ENCODE measurements at places on chromosomes 3 and 15.

GRCh38 chr3:19866751-19867347 is 67.2 kb downstream of the EFHB start:
- peak; percentile 60 for DNase-seq

DNA sequence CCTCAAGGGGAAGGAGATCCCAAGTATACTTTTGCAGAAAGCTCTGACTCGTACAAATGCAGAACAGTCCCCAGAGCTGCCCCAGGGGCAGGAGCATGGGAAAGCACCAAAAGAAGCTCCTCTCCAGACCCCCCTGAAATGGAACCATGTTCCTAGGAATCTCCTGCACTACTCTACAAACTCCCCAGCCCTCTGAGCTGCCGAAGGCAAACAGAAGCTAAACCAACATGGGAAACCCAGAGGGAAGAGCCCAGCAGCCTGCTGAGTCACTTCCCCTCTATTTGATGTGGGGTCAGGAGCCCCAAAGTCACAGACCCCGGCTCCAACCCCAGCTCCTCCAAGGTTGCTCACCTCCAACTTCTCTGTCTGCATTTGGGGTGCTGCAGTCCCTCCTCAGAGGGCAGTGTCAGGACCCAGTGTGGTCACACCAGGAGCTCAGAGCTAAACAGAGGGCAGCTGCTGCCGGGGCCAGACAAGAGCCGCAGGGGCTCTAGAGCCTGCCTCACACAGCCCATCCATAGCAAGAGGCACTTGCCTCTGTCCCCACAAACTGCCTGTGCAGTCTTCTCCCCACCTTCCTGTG is 3.8 kb upstream of the PLXNA1 start:
- no peak for DNase-seq

GRCh38 chr3:71127844-71128243 is 455.7 kb downstream of the FOXP1 start:
- no peak for DNase-seq

DNA sequence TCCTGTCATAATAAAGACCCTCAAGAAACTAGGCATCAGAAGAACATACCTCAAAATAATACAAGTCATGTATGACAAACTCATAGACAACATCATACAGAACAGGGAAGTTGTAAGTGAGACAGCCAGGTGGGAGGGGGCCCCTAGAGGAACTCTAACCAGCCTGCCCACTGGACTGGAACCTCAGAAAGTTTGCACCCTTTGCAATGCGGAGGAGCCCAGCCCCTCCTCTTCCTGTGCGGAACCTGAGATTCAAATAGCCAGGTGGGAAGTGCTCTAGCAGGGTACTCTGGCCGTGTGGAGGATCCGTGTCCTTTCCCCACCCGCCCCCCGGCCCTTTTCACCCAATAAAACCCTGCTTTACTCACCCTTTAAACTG is 387.0 kb upstream of the CBLB start:
- no peak for DNase-seq

DNA sequence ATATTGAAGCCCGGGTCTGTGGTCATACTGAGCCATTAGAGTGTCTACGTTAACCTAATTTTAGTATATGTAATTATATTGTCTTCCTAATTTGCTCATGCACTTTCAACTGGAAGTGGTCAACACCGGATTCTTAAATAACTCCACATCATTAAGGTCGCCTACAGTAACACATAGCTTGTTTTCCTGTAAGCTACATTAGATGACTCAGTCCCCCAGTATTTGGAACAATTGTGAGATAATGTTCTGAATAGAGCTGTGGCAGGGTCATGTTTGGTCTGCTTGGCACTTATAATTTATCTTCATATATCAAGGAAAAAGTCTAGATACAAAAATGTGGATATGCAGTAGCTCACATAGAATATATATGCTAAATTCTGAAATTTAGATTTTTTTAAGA is 486.2 kb downstream of the IGSF11 start:
- DNase-seq = no peak

DNA sequence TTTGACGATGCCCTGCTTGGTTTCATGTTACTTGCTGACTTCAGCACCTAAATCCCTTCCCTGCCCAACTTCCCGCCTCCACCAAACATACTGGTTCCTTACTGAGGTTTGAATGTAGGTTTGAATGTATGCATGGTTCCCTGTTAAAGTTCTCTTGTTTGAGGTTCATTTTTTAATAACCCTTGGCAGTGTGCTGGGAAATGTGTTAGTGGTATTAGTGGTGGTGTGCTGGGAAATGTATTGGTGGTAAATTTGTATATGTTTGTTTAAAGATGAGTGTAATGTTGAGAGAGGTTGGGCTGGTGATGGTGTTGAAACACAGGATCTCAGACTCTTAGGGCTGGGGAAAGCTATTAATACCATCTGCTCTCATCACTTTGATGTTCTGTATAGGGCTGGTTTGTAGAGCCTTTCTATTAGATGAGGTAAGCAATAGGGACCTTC is 392.7 kb downstream of the PTPRG start:
- no peak for DNase-seq

GRCh38 chr3:120163816-120164215 is 69.6 kb upstream of the GSK3B start:
- no peak for DNase-seq

DNA sequence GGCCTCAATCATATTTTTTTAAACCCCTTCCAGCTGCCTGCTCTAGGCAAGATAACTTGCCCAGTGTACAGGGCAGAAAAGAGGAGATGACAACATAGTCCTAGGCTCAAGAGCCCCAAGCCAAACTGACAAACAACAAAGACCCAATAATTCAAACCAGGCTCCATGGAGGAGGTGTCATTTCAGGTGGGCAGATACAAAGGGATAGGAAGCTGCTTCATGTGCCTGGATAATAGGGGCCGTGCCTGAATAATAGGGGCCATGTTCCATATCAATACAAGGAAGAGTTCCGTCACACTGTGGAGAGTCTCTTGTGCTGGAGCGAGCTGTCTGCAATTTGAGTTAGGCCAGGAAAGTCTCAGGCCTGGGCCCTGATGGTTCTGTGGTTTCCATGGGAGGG is 35.4 kb upstream of the TRIM71 start:
- no peak for DNase-seq

- peak; percentile 23 for DNase-seq
These were observed 59.4 kb downstream of the SLC6A6 start for GRCh38 chr3:14461748-14462324.

GRCh38 chr3:170599091-170599490 is 13.2 kb upstream of the SLC7A14 start:
- no peak for DNase-seq
